ENCODE measurements at places on chromosomes 2 and 18.
A peak's percentile ranks its signal among the peaks of the same experiment; 100 is the strongest.

- no peak for DNase-seq
Observed at GRCh38 chr2:205754924-205755321, 72.6 kb downstream of the NRP2 start.

DNA sequence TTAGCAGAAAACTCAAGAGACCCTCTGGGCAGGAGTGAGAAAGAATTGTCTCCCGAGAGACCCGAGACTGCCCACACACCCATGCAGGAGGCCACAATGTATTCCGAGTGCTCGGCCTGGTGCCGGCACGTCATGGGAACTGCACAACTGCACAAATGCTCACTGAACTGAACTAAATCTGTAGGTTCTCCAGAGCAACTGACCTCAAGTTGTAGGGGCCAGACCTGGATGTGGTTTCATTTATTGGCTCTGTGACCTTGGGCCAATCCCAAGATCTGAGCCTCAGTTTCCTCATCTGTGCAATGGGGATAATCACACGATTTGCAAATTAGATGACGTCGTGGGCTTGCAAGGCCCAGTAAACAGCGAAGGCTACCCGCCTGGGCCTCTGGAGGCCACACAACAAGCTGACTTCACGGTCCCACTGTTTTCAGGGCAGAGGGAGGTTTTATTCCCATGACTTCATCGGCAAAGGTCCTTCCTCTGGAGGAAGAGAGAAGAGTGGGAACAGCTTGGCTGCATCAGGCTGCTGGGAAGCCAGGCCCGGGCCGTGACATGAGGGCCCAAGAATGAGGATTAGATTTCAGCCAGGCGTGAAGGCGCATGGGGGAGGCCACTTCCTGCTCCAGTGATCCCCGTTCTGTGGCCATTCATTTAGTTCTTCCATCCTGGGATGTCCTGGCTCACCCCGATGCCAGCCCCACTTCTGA, 3.6 kb upstream of the ERFE start:
- no peak for DNase-seq

- no peak for DNase-seq
Observed at GRCh38 chr2:182191061-182191460, 205.4 kb downstream of the PPP1R1C start.

DNA sequence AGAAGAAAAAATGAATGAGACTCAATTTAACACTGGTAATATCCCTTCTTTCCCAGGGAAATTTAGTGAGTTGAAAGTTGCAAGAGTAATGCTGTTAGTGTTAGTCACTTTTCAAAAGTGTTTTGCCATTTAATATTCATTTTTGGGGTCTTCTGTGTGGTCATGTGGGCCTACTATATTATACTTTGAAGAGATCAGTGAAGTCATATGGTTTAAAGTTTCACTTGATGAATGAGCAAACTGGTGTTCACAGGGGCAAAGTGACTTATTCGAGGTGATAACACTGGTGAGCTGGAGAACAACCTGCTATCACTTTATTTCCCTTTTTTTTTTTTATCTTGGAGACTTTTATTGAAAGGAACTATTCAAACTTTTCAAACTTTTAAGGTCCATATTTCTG, 196.0 kb downstream of the PLCL1 start:
- no peak for DNase-seq

GRCh38 chr18:74785632-74786031, 188.0 kb downstream of the ZNF407 start:
- DNase-seq, result no peak

DNA sequence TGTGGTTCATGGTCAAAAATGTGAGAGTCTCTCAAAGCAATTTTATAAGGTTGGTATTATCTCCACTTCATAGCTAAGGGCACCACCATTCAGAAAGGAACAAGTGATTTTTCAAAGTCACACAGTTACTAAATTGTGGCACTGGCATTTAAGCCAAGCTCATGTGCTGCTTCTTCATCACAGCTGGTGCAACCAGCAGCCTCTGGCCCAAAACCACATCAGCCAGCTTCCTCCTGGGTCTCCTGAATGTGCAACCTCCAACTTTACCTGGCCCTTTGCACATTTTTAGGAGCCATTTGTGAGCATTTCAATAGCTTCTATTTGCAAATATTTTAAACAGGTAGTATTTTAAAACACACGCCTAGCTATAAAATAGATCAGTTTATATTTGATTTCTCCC, 293.7 kb downstream of the BCL11A start:
- no peak for DNase-seq

GRCh38 chr2:9135822-9136558, 70.6 kb upstream of the ASAP2 start:
- DNase-seq, result no peak

- no peak for DNase-seq
Observed at GRCh38 chr18:57791192-57791591, 11.9 kb downstream of the ATP8B1 start.

GRCh38 chr2:234985608-234986245, 33.9 kb downstream of the SH3BP4 start:
- no peak for DNase-seq

- DNase-seq, result peak; percentile 2
Observed at GRCh38 chr2:28209864-28210263, 182.8 kb upstream of the FOSL2 start.

GRCh38 chr2:145000376-145000775, 480.5 kb upstream of the ZEB2 start:
- DNase-seq, result no peak

GRCh38 chr2:8433390-8433789, 248.5 kb upstream of the ID2 start:
- DNase-seq, result no peak

DNA sequence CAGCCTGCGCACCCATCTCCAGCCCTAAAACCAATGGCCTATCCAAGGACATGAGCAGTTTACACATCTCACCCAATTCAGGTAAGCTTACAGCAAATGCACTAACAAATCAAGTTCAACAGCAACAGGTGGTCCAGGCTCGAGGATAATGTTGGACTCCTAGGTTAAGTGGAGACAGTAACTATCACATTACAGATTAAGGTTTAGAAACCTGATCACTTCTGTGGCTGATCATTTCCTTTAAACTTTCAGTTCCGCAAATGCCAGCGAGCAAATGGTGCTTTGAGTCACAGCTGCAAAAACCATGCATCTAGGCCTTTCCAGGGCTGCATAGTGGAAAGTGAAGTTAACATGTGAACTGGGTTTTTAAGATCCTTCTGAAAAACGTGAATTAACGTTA, 259.4 kb downstream of the GBX2 start:
- DNase-seq, result no peak

- no peak for DNase-seq
Observed at GRCh38 chr2:73408198-73408597, 22.6 kb downstream of the ALMS1 start.

DNA sequence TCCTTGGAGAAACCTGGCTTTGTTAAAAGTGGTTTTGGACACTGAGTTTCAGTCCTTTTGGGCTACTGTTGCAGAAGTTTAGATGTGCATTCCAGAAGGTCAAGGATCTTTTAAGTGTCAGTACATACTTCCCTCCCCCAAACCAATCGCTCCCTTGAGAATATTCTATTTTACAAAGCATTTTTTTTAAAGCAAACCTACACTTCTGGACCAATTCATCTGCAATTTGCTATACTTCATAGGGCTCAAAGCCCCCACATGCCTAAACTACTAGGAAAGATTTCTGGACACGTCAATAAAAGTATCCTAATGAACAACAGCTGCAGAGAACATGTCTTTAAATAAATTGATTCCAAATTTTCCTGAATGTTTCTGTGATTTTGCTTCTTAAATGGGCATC, 157.6 kb downstream of the RDH14 start:
- no peak for DNase-seq

DNA sequence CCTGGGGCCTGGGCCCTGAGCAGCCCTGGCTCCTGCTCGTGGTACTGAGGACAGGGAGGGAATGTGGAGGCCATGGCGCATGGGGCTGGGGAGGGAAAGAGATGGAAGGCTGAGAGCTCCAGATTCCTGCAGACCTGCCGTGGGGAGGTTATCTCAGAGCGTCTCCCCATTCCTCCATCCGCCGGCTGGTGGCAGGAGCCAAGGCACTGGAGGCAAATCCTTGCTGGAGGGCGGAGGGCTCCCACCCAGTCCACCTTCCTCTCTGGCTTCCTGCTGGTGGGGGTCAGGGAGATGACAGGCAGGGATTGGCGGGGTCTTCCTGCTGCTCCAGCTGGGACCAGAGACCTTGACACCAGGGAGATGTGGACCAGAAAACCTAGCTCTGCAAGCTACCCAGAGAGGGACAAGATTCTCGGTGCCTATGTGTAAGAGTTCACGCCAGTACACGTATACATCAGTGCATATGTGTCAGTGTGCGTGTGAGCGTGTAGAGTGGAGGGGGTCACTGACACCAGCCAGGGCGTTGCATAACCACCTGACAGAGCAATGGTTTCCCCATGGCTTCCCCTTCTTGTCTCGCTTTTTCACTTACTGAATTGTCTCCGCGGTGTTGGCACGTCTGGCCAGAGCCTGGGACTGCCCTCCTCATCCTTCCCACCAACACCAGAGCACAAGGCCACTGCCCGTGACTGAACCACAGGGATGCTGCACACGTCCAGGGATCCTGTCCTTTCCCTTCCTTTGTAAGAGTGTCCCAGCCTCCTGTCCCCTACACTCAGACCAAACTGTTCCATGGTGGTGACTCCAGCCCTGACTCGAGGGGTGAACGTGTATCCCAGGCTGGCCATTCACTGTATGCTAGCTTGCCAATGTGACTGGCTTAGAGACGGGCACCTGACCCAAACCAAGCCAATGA, 15.8 kb upstream of the SEMA4C start:
- DNase-seq, result no peak

DNA sequence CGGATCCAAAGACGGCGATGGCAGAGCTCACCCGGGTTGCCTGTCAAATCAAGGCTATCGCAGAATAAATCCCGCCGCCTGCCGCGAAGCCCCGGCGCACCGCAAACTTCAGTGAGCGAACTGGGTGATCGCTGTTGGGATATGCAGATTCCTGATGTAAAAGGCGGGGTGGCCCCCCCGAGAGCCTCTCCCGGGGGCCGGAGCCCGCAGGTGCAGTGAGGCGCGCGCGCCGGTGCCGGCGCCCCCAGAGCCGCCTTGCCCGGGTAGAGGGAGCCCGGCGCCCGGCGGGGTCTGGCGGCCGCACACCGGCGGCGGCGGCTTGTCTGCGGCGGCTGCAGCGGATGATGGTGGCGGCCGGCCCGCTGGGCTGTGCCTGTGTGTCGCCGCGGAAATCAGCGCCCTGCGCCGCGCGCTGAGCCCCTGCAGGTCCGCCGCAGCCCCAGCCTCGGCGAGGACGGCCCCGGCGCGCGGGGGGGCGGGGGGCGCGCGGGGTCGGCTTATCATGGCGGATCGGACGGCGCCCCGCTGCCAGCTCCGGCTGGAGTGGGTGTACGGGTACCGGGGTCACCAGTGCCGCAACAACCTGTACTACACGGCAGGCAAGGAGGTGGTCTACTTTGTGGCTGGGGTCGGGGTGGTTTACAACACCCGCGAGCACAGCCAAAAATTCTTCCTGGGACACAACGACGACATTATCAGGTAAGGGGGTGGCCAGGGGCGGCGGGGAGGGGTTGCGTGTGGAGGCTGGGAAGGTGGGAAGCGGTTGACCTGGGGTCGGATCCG, 1.3 kb downstream of the EML6 start:
- DNase-seq, result no peak

DNA sequence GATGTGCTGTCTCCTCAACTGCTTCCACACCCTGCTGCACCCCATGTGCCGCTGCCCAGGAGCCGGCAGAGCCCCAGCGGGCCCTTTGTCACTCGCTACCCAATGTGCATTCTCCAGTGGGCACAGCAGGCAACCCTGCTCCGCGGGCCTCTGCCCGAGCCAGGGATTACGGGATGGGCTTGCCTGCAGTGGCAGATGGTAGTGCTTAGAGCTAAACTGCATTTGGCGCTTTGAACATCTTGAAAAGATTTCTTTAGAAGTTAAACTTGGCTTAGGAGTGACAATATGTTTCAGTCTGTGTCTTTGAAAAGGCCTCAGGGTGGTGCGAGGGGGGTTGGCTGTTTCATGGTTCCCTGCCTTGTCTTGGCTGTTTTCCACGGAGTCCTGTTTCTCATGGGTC, 84.0 kb upstream of the BOD1L2 start:
- no peak for DNase-seq

GRCh38 chr2:142857256-142858164, 20.0 kb upstream of the KYNU start:
- no peak for DNase-seq

DNA sequence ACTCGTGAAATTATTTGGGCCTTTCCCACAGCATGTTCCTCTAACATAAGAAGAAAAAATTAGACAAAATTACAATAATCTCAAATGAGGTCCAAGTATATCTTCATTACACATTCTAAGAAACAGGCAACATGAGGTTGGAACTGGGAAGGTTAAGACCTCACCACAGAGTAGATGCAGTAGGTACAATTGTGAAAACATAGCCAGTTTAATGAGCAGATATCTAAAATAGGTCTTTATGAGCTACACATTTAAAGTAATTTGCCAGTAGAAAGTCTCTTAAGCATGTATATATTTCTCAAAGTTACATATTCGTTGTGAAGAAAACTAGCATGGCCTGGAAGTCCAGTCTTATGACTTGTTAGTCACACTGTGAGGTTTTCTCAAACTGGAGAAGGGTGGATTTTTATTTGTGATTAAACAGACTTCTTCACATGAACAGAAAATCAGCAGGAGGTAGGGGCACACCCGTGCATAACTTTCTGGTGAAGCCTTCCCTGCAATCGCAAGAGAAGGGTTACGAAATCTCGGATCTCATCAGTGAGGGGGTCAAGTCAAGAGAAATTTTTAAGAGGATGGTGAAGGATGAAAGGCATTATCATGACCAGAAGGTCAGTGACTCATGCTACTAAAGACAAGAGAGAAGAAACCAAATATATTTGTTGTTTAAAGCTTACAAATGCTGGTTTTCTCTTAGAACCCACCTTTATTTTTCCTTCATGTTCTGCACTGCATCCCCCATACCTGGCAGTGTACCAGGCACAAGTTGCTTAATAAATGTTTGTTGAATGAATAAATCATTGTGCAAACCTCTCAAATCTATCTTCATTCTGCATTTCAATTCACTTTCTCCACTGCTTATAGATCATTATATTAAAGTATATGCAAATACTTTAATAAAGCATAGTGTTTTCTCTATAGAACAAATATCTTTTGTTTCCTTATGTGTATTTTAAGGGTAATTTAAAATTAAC, 5.1 kb upstream of the RAB27B start:
- no peak for DNase-seq

DNA sequence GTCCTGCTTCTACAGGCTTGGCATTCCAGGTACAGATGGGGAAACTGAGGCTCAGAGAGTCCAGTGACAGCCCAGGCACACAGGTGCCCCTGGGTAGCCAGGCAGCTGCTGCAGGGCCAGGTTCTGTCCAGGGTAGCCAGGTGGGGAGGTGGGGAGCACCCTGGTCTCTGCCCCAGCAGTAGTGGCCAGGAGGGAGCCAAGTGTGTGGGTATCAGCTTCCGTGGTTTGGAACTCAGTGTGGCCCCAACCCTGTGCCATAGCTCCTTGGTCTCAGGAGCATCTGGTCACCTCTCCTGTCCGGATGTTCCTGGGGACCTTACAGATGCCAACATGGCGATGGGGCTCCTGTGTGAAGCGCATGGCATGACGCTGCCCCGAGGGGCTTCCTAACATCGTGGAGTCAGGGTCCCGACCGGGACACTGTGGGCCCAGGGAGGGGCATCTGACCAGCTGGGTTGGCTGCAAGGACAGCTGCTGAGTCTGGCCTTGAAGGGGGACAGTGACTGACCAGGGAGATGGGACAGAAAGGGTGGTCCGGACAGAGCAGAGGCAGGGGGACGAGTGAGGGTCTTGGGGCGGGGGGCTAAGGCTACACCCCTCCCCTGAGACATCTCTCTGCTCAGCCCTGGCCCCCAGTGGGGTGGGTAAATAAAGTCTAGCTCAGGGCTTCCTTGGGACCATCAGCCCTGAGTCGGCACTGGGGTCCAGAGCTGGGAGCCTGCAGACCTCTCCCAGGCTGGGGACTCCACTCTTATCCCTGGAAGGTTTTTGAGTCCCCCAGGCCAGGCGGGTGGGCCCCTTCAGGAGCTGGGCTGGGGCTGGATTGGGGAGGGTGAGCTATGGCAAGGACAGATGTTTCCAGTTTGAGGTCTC, 76.0 kb upstream of the SMAD7 start:
- no peak for DNase-seq

Data from AML-193 (cell line).